CD4-positive, alpha-beta memory T cell (primary cell): ENCODE measurements at places on chromosomes 2 and 18.

- no peak for DNase-seq
Observed at GRCh38 chr2:4135765-4136164, 432.4 kb downstream of the DCDC2C start.

- DNase-seq, result no peak
Observed at GRCh38 chr2:228901531-228901930, 369.6 kb downstream of the PID1 start.

- no peak for DNase-seq
Observed at GRCh38 chr2:150292807-150293206, 194.7 kb downstream of the RND3 start.

GRCh38 chr18:21918693-21919092 is 178.1 kb downstream of the MIB1 start:
- DNase-seq, result no peak

GRCh38 chr2:159712929-159713420 is 669 bp downstream of the MARCHF7 start:
- peak; percentile 45 for DNase-seq

- DNase-seq, result no peak
Observed at GRCh38 chr18:74204526-74205152, 56.3 kb downstream of the TIMM21 start.

GRCh38 chr2:159892990-159893810 is 95.2 kb upstream of the CD302 start:
- no peak for DNase-seq

DNA sequence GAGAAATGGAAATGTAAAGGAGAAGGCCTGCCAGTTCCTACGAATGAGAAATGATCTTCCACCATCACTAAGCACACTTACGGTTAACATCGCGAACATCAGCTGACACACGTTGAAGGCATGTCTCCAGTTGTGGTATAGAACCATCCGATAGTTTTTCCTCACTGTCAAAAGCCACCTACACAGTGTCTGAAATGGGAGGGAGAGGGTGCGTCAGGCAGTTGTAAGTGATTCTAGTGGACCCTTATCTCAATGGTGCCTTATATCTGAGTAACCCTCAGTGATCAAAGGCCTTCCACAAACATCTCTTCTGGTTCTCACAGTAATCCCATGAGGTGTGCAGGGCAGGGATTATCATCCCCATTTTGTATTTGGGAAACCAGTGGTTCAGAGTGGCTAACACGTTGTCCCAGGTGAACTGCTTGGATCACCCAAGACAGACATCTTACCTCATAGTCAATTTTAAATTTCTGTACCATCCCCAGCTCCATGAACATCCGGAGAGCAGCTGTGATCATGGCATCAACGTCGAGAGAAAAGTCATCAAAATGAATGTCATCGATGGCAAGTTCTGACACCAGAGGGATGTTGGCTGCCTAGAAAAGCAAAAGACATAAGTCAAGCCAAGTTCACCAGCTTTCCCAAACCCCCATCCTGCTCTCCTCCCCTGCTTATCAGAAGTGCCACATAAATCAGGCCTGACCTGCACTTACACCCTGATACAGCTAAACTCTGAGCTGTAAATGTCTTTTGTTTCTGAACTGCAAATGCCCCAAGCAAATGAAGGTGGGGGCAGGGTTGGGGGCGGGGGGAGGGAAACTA is 335.2 kb downstream of the AGPS start:
- no peak for DNase-seq

- no peak for DNase-seq
Observed at GRCh38 chr18:65907281-65907680, 156.5 kb downstream of the CDH7 start.

DNA sequence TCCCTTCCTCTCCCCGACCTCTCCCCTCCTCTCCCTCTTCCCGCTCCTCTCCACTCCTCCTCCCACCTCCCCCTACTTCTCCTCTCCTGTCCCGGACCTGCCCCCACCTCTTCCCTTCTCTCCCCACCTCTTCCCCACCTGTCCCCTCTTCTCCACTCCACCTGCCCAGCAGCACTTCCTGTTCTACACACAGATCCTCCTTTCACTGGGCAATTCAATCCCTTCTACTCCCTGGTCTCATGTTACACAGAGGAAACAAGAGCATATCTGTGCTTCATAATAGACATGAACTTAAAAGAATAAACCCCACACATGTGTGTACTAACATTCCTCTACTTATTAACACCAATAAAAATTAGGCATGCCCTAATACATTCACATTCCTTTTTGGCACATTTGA is 34.8 kb downstream of the TIMM21 start:
- DNase-seq, result no peak

GRCh38 chr18:54952026-54952425 is 7.2 kb downstream of the CCDC68 start:
- no peak for DNase-seq

- no peak for DNase-seq
Observed at GRCh38 chr18:23541349-23542093, 38.2 kb downstream of the RMC1 start.

- DNase-seq, result no peak
Observed at GRCh38 chr2:64212801-64213321, 68.6 kb upstream of the PELI1 start.

DNA sequence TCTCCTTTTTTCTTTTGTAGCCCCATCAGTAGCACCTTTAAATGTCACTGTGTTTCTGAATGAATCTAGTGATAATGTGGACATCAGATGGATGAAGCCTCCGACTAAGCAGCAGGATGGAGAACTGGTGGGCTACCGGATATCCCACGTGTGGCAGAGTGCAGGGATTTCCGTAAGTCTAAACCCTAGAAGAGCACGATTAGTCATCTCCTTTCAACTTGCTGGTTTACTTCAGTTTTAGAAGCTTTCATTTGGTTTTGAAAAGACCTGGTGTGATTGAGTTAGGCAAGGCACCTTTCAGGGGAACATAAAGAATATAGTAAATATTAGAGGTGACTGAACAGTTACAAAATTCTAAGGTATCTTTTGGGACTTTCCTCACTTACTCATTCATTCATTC is 72.2 kb upstream of the TMEM87B start:
- no peak for DNase-seq

- peak; percentile 62 for DNase-seq
Observed at GRCh38 chr2:231611273-231612108, 18.8 kb downstream of the TEX44 start.

GRCh38 chr2:45681675-45682074 is 30.2 kb downstream of the PRKCE start:
- no peak for DNase-seq

- no peak for DNase-seq
Observed at GRCh38 chr2:10558281-10559030, 110.3 kb upstream of the ODC1 start.

GRCh38 chr2:160977376-160977775 is 182.9 kb upstream of the TANK start:
- no peak for DNase-seq

- no peak for DNase-seq
Observed at GRCh38 chr2:71932780-71933466, 214.7 kb downstream of the CYP26B1 start.

- DNase-seq, result no peak
Observed at GRCh38 chr2:17353263-17353662, 165.0 kb downstream of the RAD51AP2 start.

GRCh38 chr2:164642946-164643555 is 21.8 kb upstream of the GRB14 start:
- no peak for DNase-seq

- DNase-seq, result no peak
Observed at GRCh38 chr2:238498691-238499295, 72.1 kb downstream of the ASB1 start.

DNA sequence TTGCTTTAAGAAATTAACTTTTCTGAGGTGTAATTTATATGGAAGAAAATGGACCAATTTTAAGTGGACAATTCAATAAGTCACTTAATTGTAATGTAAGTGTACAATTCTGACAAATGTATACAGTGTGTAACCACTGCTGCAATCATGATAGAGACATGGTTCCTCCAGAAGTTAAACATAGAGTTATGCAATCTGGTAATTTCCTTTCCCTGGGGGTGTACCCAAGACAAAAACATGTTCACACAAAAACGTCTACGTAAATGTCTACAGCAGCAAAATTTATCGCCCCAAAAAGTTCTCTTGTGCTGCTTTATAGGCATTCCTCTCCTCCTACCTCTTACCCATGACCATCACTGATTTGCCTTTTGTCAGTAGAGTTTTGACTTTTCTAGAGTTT is 141.5 kb downstream of the AQP4 start:
- no peak for DNase-seq

GRCh38 chr2:19881221-19881907 is 20.4 kb downstream of the TTC32 start:
- DNase-seq, result no peak

DNA sequence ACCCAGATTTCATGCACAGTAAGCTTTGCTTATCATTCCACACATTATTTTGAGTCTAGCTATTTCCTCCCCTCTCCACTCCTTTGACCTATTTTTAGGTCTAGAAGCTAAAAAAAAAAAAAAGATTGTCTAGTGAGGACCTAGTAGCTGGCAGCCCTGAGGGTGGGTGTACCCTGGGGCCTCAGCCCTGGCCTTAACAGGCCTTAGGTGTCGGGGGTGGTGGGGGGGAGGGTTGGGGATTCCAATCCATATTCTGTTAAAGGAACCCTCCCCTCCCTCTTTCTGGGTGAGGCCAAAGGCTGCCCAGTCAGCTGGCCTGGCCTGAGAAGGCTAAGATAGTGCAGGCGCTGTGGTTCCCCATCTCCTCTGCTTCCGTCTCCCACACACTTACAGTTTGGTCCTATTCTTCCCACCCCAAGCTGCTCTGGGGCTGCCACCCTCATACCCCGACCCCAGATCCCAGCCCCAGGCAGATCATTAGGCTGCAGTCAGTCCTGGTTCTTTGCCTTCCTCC is 65.5 kb upstream of the HK2 start:
- no peak for DNase-seq

GRCh38 chr18:61948846-61949438 is 56.1 kb upstream of the RNF152 start:
- no peak for DNase-seq

- DNase-seq, result no peak
Observed at GRCh38 chr2:62452701-62453454, 53.1 kb downstream of the TMEM17 start.

- no peak for DNase-seq
Observed at GRCh38 chr2:172039011-172039704, 39.4 kb downstream of the METAP1D start.

- no peak for DNase-seq
Observed at GRCh38 chr2:26756337-26756736, 7.7 kb upstream of the SLC35F6 start.

DNA sequence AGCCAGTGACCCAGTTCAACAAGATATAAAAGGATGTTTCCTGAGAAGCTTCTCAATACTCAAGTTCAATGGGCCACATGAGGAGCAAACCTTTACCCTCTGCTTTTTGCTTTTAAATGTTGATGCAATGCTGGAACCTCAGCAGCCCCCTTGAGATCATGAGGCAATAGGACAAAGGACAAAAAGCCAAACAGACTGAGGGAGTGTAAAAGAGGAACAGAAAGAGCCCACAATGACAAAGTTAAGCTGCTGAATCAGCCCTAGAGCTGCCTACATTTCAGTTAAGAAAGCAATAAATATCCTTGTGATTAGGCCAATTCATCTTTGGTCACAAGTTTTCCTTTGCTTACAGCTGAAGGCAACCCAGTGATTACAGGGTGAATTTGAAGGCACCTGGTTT is 76.9 kb downstream of the MRO start:
- DNase-seq, result no peak

- DNase-seq, result peak; percentile 24
Observed at GRCh38 chr2:174335254-174335987, 667 bp downstream of the SP9 start.

- peak; percentile 38 for DNase-seq
Observed at GRCh38 chr2:232838406-232838874, 31.6 kb upstream of the SNORC start.

DNA sequence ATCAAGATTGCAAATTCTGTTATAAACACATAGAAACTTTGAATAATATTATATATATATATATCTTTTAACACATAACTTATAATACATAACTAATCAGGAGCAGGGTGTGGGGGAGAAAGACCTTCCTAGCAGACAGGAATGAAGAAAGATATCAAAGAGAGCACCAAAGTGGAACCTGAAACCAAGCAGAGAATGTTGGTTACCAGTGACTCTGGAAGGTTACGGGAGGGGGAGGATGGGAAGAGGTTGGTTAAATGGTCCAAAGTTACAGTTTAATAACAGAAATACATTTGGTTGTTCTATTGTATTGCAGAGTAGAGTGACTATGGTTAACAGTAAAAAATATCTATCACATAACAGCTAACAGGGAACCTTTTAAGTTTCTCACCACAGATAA is 366.7 kb downstream of the LRRTM4 start:
- DNase-seq, result no peak

GRCh38 chr2:84980263-84980983 is 9.5 kb downstream of the KCMF1 start:
- DNase-seq, result no peak

DNA sequence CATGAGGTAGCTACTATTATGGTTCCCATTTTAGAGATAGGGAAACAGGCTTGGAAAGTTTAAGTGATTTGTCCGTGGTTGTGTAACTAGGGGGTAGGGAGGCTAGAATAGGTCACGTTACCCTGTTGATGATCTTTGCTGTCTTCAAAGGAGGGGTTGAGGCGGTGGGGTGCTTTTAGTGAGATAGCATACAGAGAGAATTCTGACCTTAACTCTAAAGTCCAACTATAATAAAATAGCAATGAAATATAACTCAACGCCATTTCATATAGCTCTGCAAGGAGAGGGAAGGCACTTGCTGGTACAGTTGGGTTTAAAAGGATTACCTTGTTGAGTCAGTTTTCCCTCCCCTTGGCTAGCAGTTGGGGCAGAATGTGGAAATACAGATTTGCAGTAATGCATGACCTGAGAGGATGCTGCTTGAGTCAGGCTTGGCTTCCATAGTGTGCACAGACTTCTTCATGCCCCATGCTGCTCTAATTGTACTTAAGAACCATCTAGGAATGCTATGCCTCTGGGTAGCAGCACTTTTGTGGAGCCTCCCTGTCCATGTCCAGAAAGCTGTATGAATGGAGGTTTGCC is 143.9 kb downstream of the LTBP1 start:
- DNase-seq, result no peak

GRCh38 chr2:86336675-86337243 is 667 bp downstream of the REEP1 start:
- no peak for DNase-seq

GRCh38 chr2:48733067-48733503 is 22.4 kb downstream of the LHCGR start:
- no peak for DNase-seq

- DNase-seq, result no peak
Observed at GRCh38 chr2:626491-627339, 50.5 kb downstream of the TMEM18 start.

DNA sequence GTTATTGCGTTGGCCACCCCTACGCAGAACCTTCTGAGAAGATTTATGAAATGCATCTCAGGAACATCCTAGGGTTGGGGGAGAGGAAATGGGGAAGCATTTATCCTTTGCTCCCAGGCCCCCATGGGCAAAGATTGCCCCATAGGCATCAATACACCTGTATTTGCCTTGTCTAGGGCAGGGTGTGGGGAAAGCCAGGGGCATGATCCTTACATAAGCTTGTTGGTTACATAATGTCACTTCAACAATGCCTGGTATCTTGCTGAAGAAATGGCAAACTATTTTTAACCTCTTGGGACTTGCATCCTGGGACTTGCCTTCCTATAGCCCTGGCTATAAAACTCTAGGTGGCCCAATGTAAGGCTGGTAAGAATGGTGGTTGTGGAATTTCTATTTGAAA is 53.9 kb upstream of the SPRED2 start:
- DNase-seq, result no peak

- no peak for DNase-seq
Observed at GRCh38 chr2:39383146-39383545, 53.9 kb downstream of the MAP4K3 start.
